K562 (cell line): ENCODE measurements at places on chromosomes 12 and 14. TPM values are rescaled to one million over a fixed set of nuclear protein-coding genes. Genes with fewer than 3 reads are reported as not detected.
A peak's percentile ranks its signal among the peaks of the same experiment; 100 is the strongest.

Gene PIP4K2C
- 28.8 and 29.3 TPM in 2 replicates for total RNA-seq

Gene VDR
- total RNA-seq, result 4.2 and 4.8 TPM in 2 replicates

Gene OR4E2
- total RNA-seq, result not detected in 2 replicates

Gene PTGDR
- not detected in 2 replicates for total RNA-seq

Gene KRT8
- total RNA-seq, result 364 and 392 TPM in 2 replicates

Gene DTX1
- not detected in 2 replicates for total RNA-seq

Gene TTC7B
- total RNA-seq, result 77.2 and 77.7 TPM in 2 replicates

Gene TRAF3
- 20.7 and 21.3 TPM in 2 replicates for total RNA-seq

Gene DEGS2
- total RNA-seq, result 2.7 TPM in 2 replicates

Gene OR4Q2
- not detected in 2 replicates for total RNA-seq

Gene GALNT9
- total RNA-seq, result not detected in 2 replicates

Gene AHNAK2
- total RNA-seq, result 0.09 and 0.18 TPM in 2 replicates

Gene KRT74
- not detected in 2 replicates for total RNA-seq

DNA sequence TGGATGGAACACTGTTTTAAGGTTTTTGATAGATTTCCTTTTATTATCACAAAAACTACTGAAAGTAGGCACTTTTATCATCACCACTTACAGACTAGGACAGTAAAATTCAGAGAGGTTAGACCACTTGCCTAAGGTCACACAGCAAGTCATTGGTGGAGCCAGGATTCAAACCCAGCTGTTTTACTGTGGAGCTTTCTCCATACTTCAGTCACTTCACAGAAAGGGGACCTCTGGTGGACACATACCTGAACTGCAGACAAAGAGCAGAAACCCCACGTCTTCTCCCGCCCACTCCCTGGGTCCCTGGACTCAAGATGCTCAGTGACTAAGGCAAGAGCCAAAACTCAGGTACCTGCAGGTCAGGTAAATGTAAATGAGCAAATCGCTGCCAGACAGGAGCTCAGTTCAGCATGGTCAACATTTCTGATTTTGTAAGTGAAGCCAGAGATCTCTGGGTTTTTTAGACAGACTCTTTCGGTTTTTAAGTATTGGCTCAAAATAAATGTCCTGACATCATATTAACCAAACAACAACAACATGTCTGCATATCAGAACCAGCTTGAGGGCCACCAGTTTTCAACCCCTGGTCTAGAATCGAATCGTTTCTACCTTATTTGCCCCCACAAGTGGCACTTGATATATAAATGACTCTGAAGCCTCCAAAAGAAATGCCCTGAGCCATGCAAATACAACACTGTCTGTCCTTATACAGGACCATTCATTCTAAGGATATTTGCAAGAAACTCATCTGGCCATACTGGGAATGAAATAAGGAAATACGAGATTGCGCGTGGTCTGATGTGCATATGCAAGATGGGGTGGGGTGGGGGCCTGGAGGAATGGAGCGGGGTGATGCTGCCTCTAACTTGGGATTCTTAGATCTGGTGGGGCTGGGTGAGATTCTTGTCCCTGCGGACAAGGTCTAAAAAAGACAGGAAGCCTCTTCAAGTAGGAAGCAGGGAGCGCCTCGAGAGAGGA lies 110.9 kb downstream of the KSR2 start:
- no peaks in the 10 kb centered on the region for H3K36me3 ChIP-seq
- H3K4me3 ChIP-seq, result no peak overlapping the region
- peaks cover 30% of the 10 kb centered on the region for H3K27me3 ChIP-seq
- H3K4me1 ChIP-seq, result no peaks in the 10 kb centered on the region
- peak; percentile 63 for DNase-seq
- no peak overlapping the region for H3K27ac ChIP-seq

- no peak overlapping the region for H3K27ac ChIP-seq
- DNase-seq, result no peak
- H3K4me3 ChIP-seq, result no peak overlapping the region
- peaks cover under 1% of the 10 kb centered on the region; the same call in 1 of the 3 replicates for H3K36me3 ChIP-seq
- no peaks in the 10 kb centered on the region for H3K27me3 ChIP-seq
These were observed 124.1 kb downstream of the ESRRB start for GRCh38 chr14:76500011-76500410.

DNA sequence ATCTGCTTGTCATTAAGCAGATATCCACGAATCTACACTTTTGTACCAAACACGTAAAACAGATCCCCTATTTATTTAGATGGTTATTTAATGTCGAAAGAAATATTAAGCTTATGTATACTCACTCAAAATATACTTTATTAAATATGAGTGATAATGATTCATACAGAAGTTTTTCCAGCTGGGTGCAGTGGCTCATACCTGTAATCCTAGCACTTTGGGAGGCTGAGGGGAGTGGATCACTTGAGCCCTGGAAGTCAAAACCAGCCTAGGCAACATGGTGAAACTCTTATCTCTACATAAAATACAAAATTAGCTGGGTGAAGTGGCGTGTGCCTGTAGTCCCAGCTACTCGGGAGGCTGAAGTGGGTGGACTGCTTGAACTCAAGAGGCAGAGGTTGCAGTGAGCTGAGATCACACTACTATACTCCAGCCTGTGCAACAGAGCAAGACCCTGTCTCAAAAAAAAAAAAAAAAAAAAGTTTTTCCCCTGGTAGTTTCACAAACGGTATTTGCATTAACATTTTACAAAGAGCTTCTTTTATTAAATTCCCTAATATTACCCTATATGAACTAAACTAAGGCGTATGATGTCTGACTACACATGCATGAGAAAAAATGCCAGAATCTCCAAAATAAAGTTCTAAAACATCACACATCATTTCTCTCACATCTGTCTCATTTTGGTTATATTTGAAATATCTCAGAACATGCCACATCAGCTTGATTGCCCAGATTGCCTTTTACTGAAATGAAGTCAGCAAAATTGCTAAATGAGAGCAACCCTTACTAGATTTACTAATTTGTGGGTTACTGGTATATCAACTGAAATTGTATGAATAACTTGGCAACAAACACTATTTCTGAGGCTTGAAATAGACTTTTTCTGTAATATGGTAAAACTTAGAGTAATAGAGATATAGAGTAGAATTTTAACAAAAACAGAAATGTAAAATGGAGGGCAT lies 74.9 kb downstream of the PAWR start:
- H3K36me3 ChIP-seq, result no peaks in the 10 kb centered on the region
- H3K4me1 ChIP-seq, result no peaks in the 10 kb centered on the region
- no peaks in the 10 kb centered on the region for H3K27me3 ChIP-seq
- H3K4me3 ChIP-seq, result no peak overlapping the region
- H3K27ac ChIP-seq, result no peak overlapping the region

- H3K4me3 ChIP-seq, result peak overlapping the region; percentile 68
- peak overlapping the region; percentile 91; the same call in 2 of the 3 replicates for H3K27ac ChIP-seq
- H3K27me3 ChIP-seq, result no peaks in the 10 kb centered on the region
These were observed 1.1 kb downstream of the SDR39U1 start for GRCh38 chr14:24441485-24441884.

DNA sequence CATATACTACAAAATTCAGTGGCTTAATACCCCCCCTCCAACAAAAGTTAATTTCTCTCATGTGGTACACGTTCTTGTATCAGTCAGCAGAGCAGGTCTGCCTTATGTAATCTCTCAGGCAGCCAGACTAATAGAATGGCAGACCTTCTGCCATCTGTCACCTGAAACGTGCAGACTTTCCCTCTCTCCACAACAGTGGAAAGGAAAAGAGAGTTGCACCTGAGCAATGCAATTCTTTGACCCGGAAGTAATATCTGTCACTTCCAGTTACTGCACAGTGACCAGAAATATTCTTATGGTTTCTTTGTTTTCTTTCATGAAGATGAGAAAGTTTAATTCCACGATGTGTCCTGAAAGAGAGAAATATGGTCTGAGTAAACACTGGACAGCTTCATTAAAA lies 14.4 kb downstream of the KERA start:
- H3K4me1 ChIP-seq, result no peaks in the 10 kb centered on the region
- H3K27ac ChIP-seq, result no peak overlapping the region
- H3K4me3 ChIP-seq, result no peak overlapping the region
- no peaks in the 10 kb centered on the region for H3K36me3 ChIP-seq
- no peak for DNase-seq

DNA sequence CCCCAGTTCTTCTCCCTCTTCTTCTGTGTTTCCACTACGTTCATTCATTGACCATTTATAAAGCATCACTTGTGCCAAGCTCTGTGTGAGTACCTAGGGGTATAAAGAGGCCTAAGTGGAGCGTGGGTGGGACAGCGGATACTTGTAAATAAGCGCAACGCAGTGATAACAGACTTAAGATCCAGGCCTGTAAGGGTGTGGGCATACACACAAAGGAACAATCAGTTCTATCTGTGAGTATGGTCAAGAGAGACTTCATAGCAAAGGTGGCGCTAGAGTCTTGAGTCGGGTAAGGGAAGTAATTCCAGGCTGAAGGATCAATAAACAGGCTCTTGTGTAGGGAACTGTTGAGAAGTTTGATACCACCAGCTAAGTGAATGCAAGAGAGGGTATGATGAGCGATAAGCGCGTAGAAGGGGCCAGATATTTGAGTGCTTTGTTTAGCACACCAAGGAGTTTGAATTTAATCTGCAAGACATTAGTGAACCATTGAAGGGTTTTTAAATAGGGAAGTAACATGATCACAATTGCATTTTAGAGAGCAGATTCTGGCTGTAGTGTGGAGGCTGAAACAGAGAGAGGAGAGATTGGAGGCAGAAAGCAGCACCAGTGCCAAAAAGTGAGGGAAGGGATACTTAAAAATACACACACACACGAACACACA lies 1.0 kb upstream of the GXYLT1 start:
- H3K4me3 ChIP-seq, result peak overlapping the region; percentile 67
- peaks cover 13% of the 10 kb centered on the region; the same call in 1 of the 2 replicates for H3K4me1 ChIP-seq

GRCh38 chr12:94175763-94176668 lies 27.6 kb downstream of the PLXNC1 start:
- DNase-seq, result no peak
- H3K4me3 ChIP-seq, result no peak overlapping the region

DNA sequence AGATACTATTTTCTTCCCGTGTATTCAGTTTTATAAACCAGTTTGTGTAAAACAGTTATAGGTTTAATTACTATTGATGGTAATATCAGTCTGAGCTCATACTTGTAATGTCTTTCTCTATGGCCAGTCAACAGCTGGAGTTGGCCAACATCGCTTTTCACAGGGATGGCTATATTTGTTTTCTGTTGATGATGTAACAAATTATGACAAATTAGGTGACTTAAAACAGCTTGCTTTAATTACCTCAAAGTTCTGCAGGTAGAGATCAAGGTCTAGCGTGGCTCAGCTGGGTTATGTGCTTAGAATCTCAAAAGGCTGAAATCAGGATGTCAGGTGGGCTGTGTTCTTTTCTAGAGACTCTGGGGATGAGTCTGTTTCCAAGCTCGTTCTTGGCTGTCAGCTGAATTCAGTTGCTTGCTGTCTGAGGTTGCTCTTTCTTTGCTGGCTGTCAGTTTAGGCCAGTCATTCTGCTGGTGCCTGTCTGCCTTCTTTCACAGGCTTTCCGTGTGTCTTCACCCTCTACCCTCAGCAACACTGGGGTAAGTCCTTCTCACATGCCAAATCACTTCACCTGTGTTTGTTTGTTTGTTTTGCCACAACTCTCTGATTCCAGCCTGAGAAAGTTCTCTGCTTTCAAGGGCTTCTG lies 370.2 kb upstream of the E2F7 start:
- no peak overlapping the region for H3K27ac ChIP-seq
- no peaks in the 10 kb centered on the region for H3K4me1 ChIP-seq
- no peaks in the 10 kb centered on the region for H3K36me3 ChIP-seq
- DNase-seq, result no peak
- no peak overlapping the region for H3K4me3 ChIP-seq

DNA sequence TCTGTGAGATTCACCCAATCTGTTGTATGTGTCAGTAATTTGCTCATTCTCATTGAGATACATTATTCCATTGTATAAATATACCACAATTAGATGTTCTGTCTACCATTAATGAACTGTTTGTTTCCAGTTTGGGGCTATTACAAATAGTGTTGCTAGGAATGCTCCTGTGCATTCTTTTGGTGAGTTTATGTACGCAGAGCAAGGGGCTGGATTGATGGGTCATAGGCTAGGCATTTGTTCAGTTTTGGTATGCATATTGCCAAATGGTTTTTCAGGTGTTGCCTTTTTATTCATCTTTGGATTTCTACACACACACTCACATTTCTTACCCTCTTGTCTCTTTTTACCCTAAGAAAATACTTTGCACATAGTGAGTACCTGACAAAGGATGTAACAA lies 93.4 kb downstream of the GPATCH2L start:
- H3K36me3 ChIP-seq, result no peaks in the 10 kb centered on the region
- no peak overlapping the region for H3K27ac ChIP-seq
- DNase-seq, result no peak
- no peaks in the 10 kb centered on the region for H3K27me3 ChIP-seq
- no peaks in the 10 kb centered on the region for H3K4me1 ChIP-seq

- no peaks in the 10 kb centered on the region for H3K27me3 ChIP-seq
- H3K4me1 ChIP-seq, result peaks cover 6% of the 10 kb centered on the region; the same call in 2 of the 3 replicates
- no peak overlapping the region for H3K4me3 ChIP-seq
- H3K36me3 ChIP-seq, result no peaks in the 10 kb centered on the region
- no peak for DNase-seq
These were observed 1.7 kb downstream of the RALGAPA1 start for GRCh38 chr14:35807131-35807961.

DNA sequence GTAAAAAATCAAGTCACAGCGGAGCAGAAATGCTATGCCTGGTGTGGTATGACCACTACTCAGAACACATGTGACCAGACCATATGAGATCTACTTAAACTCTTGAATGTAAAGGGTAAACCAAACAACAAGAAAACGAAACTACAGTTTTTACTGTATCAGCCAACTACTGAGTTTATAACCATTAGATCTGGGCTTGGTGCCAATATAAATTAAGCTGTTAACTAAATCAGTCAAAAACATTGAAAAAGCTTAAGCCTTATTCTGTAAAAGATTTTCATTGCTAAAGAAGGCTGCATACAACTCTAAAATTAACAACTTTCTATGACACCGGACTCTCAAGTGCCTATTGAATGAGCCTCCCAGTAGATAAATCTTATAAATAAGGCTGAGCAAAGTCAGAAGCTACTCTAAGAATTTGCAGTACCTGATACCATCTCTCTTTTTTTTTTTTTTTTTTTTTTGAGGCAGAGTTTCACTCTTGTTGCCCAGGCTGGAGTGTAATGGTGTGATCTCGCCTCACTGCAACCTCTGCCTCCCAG lies 35.4 kb downstream of the SPTLC2 start:
- peak overlapping the region; percentile 6; the same call in 1 of the 3 replicates for H3K27ac ChIP-seq
- H3K4me1 ChIP-seq, result no peaks in the 10 kb centered on the region
- H3K4me3 ChIP-seq, result no peak overlapping the region
- DNase-seq, result no peak
- H3K36me3 ChIP-seq, result peaks cover 13% of the 10 kb centered on the region; the same call in 2 of the 3 replicates
